ENCODE measurements at places on chromosomes 11 and 22.

DNA sequence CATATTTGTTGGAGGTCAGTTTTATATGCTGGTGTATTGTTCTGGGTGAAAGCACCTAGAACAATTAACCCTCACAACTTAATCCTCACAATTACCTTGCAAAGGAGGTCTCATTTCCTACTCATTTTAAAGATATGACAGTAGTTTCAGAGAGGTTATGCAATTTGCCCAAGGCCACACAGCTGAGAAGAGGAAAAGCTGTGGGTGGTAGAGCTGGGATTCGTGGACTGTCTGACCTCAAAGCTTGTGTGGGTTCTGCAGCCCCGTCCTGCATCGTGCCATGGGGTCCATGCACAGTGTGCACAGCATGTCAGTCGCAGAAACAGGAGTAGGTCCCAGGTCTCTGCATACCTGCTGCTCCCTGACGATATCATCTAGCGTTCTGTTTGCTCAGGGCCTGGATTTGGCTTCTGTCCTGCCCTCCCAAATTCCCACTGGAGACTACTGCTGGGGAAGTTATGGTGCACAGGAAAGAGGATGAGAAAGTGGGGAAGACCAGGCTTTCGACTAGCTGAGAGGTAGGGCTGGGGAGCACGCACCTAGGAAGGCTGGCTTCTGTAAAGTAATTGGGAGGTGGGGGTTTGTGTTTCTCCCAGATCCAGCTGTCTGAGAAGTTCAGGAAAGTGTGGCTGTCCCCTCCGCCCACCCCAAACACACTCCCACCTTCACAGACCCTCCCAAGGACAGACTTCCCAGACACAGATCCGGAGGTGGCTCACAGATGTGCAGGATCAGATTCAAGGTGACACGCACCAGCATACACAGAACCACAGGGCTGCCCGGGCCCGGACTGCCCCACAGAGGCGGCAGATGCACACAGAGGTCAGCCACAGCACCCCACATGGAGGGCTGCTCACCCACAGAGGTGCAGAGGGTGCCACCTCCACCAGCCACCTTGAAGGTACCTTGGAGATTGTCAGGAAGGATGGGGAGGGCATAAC lies 2.0 kb downstream of the BACE1 start:
- H3K4me1 ChIP-seq, result peaks cover 12% of the 10 kb centered on the region
- no peak for DNase-seq
- peak overlapping the region; percentile 62 for H3K4me3 ChIP-seq
- peaks cover 2% of the 10 kb centered on the region for H3K36me3 ChIP-seq
- peaks cover 63% of the 10 kb centered on the region for H3K27me3 ChIP-seq

DNA sequence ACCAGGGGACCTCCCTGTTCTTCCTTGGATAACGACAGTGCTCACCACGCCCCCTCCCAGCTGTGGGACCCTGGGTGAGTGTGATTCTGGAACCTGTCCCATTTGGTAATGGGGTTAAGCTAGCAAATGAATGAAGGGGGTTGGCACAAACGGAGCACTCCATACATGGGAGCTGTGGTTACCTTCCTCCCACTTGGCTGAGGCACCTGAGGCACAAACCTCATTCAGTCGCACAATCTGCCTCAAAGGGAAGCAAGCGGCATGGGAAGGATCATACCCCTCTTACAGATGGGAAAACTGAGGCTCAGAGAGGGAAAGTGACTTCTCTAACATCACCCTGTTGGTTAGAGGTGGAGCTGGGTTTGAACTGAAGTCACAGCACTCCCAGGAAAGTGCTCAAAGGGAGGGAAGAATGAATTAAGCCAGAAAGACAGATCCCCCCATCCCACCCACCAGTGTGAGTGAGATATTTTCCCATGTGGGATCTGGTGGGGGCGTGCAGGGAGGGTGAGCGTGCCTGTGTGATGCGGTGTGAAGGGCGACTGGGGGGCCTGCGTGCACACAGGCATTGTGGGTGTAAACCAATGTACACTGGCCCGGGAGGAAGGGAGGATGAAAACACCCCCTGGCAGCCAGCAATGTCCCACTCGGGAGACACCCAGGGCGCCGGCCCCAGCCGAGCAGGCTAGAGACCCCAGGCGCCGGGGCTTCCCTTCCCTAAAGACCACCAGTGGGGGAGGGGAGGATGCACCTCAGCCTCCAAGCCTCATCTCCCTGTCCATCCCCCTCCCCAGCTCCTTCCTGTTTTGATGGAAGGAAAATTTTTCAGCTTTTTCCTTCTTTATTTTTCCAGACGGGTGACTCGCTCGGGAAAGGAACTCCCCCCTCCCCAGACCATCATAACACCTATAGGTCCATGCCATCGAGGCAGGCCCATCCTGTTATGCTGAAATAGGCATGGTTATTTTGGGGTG lies 8.0 kb upstream of the PDGFB start:
- no peak overlapping the region for H3K27ac ChIP-seq
- H3K4me1 ChIP-seq, result peaks cover 27% of the 10 kb centered on the region
- H3K4me3 ChIP-seq, result peak overlapping the region; percentile 29

GRCh38 chr11:76279038-76279437 lies 72.7 kb upstream of the WNT11 start:
- H3K27me3 ChIP-seq, result no peaks in the 10 kb centered on the region
- peaks cover 8% of the 10 kb centered on the region for H3K4me1 ChIP-seq
- no peak overlapping the region for H3K27ac ChIP-seq

DNA sequence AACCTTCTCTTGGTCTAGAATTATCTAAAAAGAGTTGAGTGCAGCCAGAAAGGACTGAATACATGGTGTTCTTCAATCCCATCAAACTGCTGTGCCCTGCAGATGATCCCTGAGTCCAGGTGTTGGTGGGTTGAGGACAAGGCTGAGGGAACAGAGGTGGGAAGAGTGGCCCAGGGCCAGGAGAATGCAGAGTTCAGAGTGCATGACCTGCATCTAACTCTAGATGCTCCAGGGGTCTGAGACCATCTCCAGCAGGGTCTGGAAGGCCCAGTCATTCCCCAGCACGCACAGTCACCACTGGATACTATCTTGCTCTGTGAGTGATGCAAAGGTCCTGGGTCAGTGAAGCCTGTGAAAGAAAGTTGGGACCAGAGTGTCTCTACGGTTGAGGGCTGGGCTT lies 2.1 kb upstream of the VPREB1 start:
- DNase-seq, result no peak
- no peak overlapping the region for H3K27ac ChIP-seq
- peaks cover 5% of the 10 kb centered on the region for H3K4me1 ChIP-seq
- peaks cover 3% of the 10 kb centered on the region for H3K36me3 ChIP-seq
- H3K27me3 ChIP-seq, result peaks cover 26% of the 10 kb centered on the region
- H3K4me3 ChIP-seq, result no peak overlapping the region

- H3K36me3 ChIP-seq, result peaks cover 3% of the 10 kb centered on the region
- DNase-seq, result no peak
- H3K27me3 ChIP-seq, result no peaks in the 10 kb centered on the region
- H3K4me3 ChIP-seq, result peak overlapping the region; percentile 3
Observed at GRCh38 chr22:24244144-24244787, 616 bp downstream of the GGT5 start.

DNA sequence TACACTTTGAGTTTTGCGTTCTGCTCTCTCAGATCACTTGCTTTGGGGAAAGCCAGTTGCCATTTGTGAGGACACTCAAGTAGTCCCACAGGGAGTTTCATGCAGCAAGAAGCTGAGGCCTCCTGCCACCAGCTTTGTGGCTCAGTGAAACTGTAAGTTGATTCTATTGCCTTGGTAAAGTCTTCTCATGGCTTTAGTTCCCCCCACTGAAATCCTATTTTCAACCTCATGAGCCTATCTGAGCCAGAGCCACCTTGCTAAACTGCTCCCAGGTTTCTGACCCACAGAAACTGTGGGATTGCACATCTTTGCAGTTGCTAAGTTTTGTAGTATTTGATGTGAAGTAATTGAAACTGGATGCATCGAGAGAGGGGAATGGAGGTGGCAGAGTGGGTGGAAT lies 85.4 kb upstream of the TOP3B start:
- H3K27ac ChIP-seq, result no peak overlapping the region
- H3K36me3 ChIP-seq, result no peaks in the 10 kb centered on the region
- H3K27me3 ChIP-seq, result peaks cover 13% of the 10 kb centered on the region
- no peak overlapping the region for H3K4me3 ChIP-seq
- DNase-seq, result no peak
- no peaks in the 10 kb centered on the region for H3K4me1 ChIP-seq

- H3K27ac ChIP-seq, result no peak overlapping the region
- no peaks in the 10 kb centered on the region for H3K36me3 ChIP-seq
- no peaks in the 10 kb centered on the region for H3K4me1 ChIP-seq
Observed at GRCh38 chr11:119666463-119667131, 62.4 kb downstream of the NECTIN1 start.

GRCh38 chr11:18368221-18368620 lies 26.1 kb upstream of the LDHA start:
- DNase-seq, result no peak
- H3K27ac ChIP-seq, result peak overlapping the region; percentile 19
- H3K36me3 ChIP-seq, result peaks cover 27% of the 10 kb centered on the region
- H3K4me1 ChIP-seq, result peaks cover 5% of the 10 kb centered on the region

DNA sequence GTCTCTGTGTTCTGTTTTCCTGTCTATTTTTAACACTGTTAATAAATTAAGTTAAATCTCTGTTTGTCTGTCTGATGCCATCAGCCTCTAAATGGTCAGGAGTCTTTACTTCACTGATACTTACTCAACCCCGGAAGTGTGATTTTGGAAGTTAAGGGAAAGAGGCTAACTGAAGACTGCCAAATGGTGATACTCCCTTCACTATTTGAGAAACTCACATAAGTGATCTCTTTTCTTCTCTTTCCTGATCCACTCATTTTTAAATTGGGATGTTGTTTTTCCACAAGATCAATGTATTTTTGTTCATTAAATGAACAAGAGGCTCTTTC lies 389 bp upstream of the CASP12 start:
- H3K36me3 ChIP-seq, result peaks cover 7% of the 10 kb centered on the region
- no peaks in the 10 kb centered on the region for H3K27me3 ChIP-seq
- DNase-seq, result no peak
- H3K4me3 ChIP-seq, result peak overlapping the region; percentile 68
- H3K4me1 ChIP-seq, result peaks cover 39% of the 10 kb centered on the region
- H3K27ac ChIP-seq, result peak overlapping the region; percentile 81
